Right renal cortex interstitium (tissue), 3 donors: ENCODE measurements at places on chromosomes 4 and X.

- no peak for DNase-seq
These were observed 983.2 kb upstream of the IGFBP7 start for GRCh38 chr4:58093352-58093751.

DNA sequence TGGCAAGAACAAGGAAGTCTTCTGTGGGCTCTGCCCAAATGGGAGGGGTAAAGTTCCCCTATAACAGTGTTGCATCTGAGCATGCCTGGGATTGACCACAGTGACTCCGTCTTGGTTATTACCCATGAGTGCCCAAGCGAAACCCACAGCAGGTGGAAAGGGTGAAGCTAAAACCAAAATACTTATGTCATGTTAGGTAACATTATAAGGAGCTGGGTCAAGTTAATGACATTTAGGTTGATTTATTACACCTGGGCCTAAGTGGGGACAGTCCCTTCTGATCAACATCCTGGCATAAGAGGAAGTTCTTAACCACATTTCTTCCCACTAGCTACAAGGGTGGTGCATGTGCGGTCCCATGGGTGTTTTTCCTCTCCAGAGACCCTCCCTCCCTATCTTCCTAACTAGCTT is 1.3 kb upstream of the ZNF732 start:
- no peak for DNase-seq

DNA sequence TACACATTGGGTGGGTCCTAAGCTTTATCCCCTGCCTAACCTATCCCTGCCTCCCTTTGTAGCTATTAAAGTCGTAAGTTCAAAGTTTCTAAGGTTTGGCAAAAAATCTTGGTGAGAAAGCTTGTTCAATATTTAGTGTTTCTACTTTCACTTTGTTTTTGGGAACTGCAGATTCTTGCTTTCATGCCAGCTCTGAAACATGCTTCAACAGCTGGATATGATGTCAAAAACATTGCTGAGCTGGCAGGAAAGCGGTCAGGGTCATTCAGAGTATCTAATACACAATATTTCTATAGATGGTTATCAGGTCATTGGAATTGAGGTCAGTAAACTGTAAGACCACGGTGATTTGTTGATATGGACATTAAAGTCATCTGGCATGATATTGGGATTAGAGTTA is 19.7 kb downstream of the CENPI start:
- no peak for DNase-seq

- no peak for DNase-seq
These were observed 95.1 kb upstream of the GALNTL6 start for GRCh38 chr4:171718069-171718468.

DNA sequence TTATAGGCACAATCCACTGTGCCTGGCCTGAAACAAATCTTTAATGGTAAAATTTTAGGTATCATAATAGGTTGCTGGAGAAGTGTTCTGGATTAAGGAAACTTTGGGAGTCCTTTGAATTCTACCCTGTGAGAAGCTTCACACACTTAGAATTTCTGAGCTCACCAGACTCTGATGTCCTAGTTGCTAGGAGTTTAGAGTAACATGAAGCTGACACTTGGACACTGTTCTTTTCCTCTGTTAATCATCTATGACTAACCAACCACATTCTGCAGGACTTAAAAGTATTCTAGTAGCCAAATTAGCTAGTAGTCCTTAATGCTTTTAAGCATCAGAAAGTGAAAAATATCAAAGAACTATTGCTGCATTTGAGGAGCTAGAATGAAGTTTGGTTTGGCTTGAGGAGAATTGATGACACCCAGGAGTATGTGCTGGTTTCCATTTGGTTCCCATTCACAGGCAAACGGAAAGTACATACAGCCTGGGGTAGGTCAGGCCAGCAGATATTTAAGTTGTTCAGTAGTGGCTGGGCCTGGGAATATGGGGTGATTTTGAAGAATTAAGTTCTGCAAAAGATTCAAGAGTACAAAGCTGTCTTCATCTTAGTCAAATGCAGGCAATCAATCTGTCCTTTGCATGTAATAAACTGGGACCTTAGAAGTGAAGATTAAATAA is 38.8 kb upstream of the IGFBP7 start:
- no peak for DNase-seq

- no peak for DNase-seq
These were observed 199.5 kb downstream of the MID1IP1 start for GRCh38 chrX:39000802-39001201.

GRCh38 chrX:30530606-30531005 is 47.0 kb downstream of the TASL start:
- no peak for DNase-seq

DNA sequence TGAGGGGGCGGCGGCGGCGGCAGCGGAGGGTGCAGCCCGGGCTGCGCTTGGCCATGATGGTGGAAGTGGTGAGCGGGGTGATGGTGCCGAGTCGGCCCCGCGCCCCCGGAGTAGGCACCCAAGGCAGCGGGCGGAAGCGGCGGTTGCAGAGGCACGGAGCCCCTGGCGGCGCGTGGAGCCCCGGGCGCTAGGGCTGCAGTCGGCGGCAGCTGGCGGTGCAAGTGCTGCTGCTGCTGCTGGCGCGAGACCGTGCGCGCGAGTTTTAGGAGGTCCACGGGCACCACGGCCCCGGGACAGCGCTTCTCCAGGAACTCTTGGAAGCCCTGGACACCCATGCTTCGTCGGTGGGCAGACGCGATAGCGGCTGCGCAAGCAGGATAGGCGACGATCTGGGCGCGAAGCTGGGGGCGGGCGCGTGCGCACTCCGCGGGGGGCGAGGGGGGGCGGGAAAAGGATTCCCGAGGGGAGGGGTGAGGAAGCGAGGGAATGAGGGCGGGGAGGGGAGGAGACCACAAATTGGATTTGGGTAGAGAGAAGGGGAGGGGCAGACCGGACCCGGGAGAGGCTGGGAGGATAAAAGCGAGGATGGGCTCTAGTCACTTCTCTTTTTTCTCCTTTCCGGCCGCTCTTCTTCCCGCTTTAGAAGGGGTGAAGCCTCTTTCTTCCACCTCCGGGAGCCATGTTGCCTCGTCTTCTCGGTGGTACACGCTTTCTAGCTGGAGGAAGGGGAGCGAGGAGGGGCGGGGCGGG is at the start of gene FAM120C:
FAM120C (minus strand) TSS at position 391 of the 750 bp plus-strand sequence; CDS start at position 335, 56 bp downstream.
- peak; percentile 54 for DNase-seq

DNA sequence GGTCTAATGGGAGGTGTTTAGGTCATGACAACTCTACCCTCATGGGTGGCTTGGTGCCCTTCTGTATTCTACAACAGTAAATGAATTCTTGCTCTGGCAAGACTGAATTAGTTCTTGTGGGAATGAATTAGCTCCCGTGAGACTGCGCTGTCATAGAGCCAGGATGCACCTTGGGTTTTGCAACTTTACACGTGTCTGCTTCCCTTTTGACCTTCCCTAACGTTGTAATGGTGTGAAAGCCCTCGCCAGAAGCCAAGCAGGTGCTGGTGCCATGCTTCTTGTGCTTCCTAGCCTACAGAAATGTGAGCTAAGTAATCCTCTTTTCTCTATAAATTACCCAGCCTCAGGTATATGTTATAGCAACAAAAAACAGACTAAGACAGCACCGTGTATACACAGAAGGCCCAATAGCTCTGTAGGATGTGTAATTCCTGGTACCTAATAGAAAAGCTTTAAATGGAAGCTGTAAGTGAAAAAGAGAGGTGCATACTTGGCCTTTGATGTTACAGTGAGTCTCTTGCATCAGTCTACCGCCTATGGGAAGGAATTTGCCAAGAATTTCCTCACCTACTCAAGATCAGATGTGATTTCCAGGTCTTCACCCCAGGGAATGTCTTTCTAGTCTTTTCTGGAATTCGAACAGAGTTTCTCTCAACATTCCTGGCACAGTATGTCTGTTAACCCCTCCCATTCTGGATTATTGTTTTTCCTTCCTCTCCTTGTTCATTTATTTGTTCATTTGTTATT is 3.2 kb upstream of the ENPEP start:
- no peak for DNase-seq

DNA sequence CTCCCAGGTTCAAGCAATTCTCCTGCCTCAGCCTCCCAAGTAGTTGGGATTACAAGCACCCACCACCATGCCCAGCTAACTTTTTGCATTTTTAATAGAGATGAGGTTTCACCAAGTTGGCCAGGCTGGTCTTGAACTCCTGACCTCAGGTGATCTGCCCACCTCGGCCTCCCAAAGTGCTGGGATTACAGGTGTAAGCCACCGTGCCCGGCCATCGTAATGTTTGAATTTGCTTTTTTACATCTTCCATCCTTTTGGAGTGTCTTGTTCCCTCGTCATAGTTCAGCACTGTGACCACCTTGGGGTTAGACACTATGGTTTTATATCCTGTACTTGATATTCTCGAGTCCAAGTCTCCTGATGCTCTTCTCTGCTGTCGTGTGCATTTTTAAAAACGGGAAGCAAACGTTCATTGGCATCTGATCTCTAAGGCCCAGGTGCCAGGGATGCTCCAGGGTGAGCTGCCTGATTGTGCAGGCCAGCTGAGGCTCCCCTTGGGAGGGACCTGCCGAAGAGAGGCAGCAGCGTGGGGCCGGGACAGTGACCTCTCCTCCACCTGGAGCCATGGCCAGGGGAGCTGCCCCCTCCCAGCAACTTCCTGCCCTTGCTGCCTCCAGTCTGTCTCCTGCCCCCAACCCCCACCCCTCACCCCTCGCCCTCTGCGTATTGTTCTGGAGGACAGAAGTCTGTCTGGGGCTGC is 16.7 kb downstream of the DGKQ start:
- no peak for DNase-seq

GRCh38 chrX:24693453-24694202 is at the start of gene POLA1:
Gene POLA1 (plus strand): TSS chrX:24693918. CDS start chrX:24693962, 44 bp downstream.
- DNase-seq, result peak; percentile 85

DNA sequence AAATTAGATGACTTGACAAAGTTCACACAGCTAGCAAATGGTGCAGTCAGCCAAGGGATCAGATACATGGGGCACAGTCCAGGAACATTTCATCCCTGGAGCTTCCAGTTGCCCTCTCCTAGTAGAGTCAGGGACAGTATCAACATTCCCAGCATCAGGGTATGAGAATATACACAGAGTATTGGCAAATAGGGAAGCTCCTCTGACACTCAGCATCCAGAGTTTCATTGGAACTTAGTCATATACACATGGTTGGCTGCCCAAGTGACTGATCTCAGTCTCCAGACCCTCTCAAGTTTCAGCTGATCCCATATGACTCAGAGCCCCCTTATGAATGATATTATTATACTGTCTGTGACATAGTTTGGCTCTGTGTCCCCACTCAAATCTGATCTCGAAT is 13.7 kb upstream of the KCTD8 start:
- DNase-seq, result no peak

DNA sequence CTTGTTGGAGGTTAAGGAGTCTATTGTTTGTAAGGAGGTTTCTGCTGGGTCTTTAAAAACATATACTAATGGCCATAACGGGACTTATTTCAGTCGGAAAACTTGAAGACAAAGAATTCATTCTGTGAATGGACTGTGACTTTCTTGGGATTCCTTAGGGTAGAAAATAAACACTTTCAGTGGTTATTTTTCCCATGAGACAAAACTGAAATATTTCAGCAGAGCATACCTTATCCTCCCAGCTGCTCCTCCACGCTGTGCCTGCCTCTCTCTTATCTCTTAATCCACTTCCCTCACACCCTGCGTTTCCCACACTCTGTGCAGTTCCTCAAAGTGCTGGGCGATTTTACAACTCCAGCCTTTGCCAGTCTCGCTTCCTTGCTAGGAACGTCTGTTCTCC is 47.1 kb upstream of the SORBS2 start:
- no peak for DNase-seq

GRCh38 chr4:139728840-139729239 is 63.2 kb downstream of the MGST2 start:
- DNase-seq, result no peak
